ENCODE measurements at places on chromosomes 13 and 19.
A peak's percentile ranks its signal among the peaks of the same experiment; 100 is the strongest.

GRCh38 chr19:11425719-11426457, 6.8 kb upstream of the RGL3 start:
- DNase-seq = no peak

GRCh38 chr13:110399801-110400200, 92.7 kb downstream of the COL4A2 start:
- DNase-seq = no peak

GRCh38 chr13:94270556-94270955, 208.9 kb downstream of the DCT start:
- DNase-seq = no peak

- no peak for DNase-seq
These were observed 12.9 kb upstream of the USE1 start for GRCh38 chr19:17202249-17202648.

- peak; percentile 33 for DNase-seq
These were observed 36.4 kb upstream of the IGFL4 start for GRCh38 chr19:46076951-46077814.

- DNase-seq = no peak
These were observed 147.5 kb downstream of the VWA8 start for GRCh38 chr13:41813426-41813825.

DNA sequence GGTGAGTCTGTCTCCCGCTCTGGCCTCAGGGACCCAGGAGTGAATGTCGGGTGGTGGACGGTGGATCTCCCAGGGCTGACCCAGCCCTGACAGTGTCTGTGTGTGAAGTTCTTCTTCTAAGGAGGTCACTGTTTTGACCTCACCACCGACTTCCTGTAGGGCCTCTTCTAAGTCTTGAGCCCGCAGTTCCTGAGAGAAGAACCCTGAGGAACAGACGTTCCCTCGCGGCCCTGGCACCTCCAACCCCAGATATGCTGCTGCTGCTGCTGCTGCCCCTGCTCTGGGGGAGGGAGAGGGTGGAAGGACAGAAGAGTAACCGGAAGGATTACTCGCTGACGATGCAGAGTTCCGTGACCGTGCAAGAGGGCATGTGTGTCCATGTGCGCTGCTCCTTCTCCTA, at the start of gene SIGLEC7:
Gene SIGLEC7, plus strand, starts transcription at position 183 of the 400 bp plus-strand sequence. Its CDS starts 69 bp downstream, at position 252.
- no peak for DNase-seq

DNA sequence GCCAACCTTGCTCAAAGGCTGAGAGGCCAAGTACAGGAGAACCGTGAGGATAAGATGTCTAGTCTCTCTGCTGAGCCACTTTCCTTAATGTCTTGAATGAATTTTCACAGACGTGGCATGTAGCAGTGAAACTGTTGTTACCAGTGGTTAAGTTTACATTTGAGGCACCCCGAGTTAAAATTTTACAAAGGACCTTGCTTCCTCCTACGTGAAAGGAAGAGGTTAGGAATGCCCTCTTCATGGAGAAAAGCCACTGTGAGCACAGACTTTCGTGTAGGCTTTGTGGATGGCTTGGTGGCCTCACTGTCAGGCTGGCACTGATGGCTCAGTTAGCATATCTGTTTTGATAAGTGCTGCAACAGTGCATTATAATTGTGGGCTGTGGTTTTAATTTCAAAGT, 2.7 kb downstream of the GJB2 start:
- no peak for DNase-seq

GRCh38 chr13:88764103-88764502, 1092.9 kb downstream of the SLITRK5 start:
- no peak for DNase-seq

- no peak for DNase-seq
These were observed 34.4 kb downstream of the STARD13 start for GRCh38 chr13:33251131-33251661.

GRCh38 chr13:72726726-72727416, 558 bp downstream of the MZT1 start:
- DNase-seq = no peak

DNA sequence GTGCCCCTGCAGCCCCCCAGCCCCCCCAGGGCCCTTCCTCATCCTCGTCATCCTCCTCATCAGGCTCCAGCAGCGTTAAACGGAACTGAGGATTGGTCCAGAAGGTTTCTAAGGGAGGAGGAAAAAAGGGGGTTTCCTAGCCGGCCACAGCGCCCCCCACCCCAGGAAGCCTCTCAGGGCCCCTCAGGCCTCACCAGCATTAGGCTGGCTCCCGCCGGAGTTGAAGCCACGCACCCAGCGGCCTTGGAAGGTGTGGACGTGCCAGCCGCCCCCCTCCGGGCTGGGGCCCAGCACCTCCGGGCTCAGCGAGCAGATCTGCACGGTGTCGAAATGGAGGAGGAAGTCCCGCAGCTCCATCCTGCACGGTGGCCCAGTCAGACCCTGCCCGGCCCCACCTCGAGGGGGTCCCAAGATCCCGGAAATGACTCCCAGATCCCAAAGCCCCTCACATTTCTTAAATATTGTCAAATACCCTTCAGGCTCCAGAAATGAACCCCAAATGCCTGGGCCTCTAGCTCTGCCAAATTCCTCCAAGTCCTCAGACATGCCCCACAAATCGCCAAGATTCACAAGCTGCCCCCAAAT, 6.9 kb downstream of the CAPN12 start:
- DNase-seq = no peak

DNA sequence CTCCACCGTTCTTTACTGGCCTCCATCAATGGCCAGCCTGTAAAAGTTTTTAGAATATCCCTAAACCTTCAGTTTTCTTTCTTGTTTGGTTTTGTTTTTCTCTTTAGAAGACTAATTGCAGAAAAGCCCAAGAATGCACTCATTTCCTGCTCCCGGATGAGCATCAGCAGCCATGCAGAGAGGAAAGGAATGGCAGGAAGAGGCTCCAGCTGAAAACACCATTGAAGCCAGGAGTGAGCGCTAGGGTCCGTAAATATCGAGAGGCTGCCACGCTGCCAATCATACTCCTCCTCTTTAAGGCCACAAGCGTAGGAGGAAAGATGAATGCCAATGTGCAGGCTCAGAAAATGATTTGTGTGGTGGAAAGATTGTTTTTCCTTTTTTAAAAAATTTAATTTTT, 57.4 kb upstream of the UBE2L5 start:
- no peak for DNase-seq

DNA sequence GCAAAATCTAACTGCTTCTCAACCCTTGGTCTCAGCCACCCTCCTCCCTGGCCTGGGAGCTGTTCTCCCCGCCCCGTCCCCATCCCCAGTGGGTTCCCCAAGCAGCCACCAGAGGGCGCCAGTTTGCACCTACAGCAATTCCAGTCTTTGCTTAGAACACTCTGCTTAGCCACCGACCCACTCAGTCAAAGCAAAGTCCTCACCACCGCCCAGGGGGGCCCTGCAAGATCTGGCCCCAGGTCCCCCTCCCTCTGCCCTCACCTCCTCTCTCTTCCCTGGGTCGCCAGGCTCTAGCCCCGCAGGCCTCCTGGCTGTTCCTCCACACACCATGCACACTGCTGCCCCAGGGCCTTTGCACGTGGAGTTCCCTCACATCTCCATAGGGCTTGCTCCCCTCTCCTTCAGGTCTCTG, 12.4 kb downstream of the TMEM143 start:
- DNase-seq = no peak

- DNase-seq = no peak
These were observed 25.7 kb downstream of the LTBP4 start for GRCh38 chr19:40626918-40627317.

DNA sequence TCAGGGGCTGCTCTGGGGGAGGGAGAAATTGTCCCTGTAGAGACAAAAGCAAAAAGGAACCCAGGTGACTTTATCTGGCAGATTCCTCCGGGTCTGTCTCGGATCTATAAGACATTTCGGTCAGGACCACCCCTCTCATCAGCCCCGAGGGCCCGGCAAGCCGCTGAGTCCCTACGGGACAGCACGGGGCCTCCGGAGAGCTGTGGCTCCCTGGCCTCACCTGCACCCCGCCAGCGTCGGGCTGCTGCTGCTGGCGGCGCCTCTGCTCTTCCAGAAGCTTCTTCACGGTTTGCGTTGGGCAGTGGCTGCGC, 1.9 kb downstream of the NFKBID start:
- DNase-seq = no peak

GRCh38 chr19:45179072-45179891, 698 bp downstream of the BLOC1S3 start:
- no peak for DNase-seq

DNA sequence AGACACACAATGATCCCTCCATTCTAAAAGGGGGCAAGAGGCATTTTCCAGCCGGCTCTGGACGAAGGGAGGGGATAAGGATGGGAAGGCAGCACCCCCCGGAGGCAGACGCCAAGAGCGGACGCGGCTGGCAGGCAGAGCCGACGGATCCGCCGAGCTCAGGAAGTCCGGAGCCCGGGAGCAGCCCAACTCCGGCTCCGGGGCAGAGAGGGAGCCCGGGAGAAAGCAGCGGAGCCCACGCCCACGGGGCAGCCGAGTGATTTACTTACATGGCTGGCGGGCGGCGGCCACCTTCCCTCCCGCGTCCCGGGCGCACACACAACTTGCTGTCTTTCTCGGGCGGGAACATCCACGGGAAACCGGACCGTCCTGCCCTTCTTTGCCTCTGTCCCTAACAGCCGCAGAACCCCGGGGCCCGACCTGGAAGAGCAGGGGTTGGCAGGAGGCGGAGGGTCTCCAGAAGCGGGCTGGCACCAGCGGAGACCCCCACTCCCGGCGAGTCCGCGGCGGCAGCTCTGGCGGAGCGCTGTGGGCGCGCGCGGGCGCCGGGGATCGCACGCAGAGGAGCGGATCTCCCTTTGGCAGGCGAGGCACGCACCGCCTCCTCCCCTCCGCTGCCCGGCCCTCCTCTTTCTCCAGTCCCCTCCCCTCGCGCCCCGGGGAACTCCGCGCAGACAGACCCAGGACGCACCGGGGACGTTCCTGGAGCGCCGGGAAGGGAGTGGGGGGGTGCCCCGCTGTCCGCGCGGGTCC, at the start of gene LHFPL6:
Gene LHFPL6, minus strand, starts transcription at position 580 of the 753 bp plus-strand sequence.
- peak; percentile 6 for DNase-seq

- DNase-seq = no peak
These were observed 2.3 kb downstream of the PODNL1 start for GRCh38 chr19:13935765-13936510.

DNA sequence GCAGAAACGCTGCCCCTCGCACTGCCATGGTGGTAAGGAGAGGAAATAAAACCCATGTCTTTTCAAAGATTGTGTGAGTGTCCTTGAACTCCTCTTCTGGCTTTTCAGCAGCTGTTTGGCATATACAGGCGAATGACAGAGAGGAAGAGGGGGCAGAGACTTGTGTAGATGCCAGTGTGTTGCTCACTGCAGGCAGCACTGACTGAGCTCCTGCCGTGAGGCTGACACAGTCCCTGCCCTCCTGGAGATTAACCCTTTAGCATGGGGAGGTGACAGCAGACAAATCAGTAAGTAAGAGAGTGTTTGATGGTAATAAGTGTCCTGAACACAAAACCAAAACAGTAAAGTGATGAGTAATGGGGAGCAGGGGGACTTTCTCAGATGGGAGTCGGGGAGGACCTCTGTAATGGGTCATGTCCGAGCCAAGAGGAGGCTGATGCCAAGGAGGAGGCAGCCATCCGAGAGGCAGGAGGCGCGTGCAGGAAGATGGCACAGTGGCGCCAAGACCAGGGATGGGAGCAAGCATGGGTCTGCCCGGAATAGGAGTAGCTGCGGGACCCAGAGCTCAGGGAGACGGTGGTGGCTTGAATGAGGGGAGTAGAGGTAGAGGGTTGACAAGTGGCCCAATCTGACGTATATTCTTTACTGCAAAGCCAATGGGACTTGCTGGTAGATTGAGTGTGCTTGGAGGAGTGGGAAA, 182.2 kb downstream of the FOXO1 start:
- DNase-seq = no peak

DNA sequence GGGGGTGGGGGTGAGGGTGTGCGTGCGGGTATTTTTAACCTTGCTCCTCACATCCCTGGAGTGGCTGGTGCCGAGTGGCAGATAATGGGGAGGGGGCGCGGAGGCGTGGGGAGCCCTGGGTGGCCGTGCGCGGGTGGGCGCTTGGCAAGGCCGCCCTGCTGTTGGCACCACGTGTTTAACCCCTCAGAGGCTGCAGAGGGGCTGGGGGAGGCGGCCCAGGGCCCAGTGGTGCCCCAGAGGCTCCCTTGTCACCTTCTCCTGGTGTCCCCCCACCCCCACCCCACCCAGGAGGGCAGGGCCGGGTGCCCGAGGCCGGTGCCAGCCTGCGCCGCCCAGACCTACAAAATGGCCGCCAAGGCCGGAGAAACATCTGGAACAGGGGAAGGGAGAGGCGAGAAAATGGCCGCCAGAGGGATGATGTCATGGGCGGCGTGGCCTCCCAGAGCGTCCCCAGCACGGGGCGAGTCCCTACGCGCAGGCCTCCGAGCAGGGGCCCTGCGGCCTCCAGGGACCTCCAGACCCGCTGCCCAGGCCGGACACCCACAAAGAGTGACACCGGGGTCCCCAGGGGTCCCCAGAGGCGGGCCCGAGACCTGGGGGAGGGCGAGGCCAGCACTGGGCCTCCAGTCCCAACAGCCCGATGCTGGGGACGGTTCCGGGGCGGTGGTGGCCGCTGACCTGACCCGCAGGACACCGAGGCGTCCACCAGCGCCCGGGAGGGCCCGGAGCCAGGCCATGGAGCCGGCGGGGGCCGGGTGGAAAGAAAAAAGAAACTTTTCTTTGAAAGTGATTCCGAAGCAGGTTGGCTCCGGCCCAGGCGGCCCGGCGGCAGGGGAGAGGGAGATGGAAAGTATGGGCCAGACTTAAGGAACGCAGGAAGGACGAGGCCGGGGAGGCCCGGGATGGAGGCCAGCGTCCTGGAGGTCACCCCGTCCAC, 38.2 kb downstream of the NFIC start:
- DNase-seq = no peak

DNA sequence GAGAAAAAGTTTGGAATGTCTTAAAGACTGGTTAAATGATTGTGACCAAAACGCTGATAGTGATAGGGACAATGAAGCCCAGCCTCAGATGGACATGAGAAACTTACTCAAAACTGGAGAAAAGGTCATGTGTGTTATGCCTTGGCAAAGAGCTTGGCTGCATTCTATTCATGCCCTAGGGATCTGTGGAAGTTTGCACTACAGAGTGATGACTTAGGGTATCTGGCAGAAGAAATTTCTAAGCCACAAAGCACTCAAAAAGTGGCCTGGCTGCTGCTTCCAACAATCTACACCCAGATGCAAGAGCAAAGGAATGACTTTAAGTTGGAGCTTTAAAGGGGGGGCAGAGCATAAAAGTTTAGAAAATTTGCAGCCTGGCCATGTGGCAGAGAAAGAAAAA, 521.3 kb downstream of the UQCRFS1 start:
- no peak for DNase-seq

DNA sequence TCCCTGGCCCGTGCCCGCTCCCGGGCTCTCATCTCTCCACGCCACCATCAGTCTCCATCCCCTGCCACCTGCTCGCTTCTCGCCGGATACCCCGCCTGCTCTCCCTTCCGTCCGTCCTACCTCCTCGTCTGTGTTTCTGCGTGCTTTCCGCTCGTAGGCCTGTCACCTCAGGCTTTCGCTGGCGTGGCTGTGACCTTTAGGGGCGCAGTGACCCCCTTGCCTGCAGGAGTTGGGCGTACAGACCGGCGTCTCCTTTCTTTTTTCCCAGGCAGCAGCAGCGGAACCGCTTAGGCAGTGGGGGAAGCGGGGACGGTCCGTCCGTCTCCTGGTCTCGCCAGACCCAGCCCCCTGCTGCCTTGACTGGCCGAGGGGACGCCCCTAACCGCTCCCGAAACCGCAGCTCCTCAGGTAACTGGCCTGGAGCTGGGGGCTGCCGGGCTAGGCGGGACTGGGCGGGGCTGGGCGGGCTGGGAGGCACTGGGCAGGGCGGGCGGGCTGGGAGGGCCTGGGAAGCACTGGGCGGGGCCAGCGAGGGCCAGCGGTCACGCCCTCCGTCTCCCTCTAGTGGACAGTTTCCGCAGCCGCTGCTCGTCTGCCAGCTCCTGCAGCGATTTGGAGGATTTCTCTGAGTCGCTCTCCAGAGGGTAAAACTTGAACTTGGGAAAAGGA, 6.3 kb downstream of the PGLYRP1 start:
- peak; percentile 10 for DNase-seq
